ENCODE measurements at places on chromosomes 7 and 10.

DNA sequence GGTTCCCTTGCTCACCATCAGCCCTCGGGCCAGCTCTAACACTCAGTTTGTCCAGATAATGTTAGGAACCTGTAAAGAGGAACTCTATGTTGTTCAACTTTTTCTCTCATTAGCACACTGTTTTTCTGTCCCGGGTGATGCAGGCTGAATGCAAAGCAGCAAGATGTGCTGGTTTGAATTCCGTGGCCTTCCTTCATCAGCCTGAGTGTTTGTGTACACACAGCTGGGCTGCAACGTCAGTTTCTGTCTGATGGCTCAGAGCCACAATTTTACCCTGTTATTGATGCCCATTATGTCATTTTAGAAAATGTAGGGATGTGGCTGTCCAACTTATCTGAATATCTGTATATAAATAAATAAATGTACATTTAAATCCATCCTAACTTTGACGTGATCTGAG, 152.0 kb downstream of the PLPP4 start:
- no peak for DNase-seq

DNA sequence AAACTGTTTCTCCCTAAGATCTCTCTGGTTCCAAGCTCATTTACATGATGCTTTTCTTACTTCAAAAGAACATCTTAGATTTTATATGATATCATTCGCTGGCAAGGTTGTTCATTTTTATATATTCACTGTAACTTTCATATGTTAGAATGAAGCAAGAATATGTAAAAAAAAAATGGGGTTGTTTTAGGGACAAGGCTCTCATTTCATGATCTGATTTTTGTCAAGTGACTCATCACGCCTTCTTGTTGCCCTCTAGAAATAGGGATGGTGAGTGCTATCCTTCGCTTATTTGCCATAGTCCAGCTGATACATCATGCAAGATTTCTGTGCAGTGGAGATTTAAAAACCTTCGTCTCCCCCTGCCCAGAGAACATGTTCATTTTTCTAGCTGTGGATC, 14.0 kb upstream of the CELF2 start:
- DNase-seq: peak; percentile 61

- DNase-seq: peak; percentile 26
These were observed 166.0 kb downstream of the ACTR3B start for GRCh38 chr7:152925412-152926147.

- no peak for DNase-seq
These were observed 51.1 kb downstream of the TPST1 start for GRCh38 chr7:66256281-66256680.

DNA sequence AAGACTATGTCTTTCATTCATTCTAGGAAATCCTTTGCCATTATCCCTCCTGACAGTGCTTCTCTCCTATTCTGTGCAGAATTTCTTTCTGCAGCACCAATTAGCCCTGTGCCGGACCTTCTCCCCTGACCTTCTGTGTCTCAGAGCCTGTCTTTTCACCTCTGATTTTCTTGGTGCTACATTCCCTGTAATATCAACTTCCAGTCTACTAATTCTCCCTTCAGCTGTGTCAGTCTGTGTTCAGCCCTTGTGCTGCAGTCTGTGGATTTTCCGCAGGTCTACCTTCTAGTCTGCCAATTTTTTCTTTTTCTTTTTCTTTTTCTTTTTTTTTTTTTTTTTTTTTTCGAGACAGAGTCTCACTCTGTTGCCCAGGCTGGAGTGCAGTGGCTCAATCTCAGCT, 115.8 kb downstream of the ELFN1 start:
- DNase-seq: no peak

GRCh38 chr10:97686301-97686961, 610 bp downstream of the AVPI1 start:
- peak; percentile 32 for DNase-seq

DNA sequence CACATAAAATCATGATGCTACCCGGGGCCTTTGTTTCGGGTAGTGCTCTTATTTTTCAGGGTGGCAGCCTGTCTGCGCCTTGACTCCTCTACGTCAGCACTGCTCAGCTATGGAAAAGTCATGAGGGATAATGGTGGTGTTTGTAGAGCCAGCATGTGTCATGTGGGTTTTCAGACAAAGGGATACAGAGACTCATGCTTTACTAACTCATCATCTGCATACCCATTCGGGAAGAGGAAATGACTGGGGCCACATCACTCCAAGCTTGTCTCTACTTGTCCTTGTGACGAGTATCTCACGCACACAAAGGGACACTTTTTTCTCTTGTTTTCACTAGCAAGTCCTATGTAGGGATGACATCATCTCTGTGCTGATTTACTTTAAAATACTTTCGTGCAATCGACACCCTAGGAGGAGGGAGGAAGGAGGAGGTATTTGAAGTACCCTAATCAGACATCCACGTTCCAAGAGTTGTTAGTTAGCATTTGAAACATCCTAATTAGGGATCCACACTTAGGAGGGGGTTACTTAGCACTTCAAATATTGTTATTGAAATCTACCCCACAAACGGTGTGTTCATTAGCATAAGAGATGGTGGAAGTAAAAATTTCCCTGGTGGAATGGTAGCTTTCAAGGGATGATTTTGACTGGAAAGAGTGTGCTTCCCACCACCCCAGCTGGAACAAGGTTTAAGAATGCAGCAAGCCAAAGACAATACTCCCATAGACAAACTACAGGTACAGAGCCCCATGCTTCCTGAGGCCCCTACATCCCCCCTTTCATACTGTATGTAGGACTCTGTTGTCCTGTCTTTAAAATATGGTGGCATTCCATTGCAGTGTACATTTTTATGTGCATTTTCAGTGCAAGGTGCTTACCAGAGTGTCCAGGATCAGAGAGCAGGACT, 52.0 kb downstream of the THNSL1 start:
- no peak for DNase-seq

GRCh38 chr7:150842018-150842417, 10.3 kb upstream of the AOC1 start:
- no peak for DNase-seq

Measured in muscle of leg (tissue), 16 donors.